Spinal cord (tissue), 10 donors: ENCODE measurements at places on chromosomes 16 and 17. TPM values are rescaled to one million over a fixed set of nuclear protein-coding genes. Genes with fewer than 3 reads are reported as not detected.

Gene CNGB1
- total RNA-seq: 6.5 TPM

Gene CCDC144A
- total RNA-seq: 10.0 TPM

Gene DNAI2
- total RNA-seq: 6.4 TPM

Gene PRSS22
- not detected for total RNA-seq

Gene MYH1
- not detected for total RNA-seq

Gene PPP1R1B
- 16.5 TPM for total RNA-seq

Gene RAB26
- 8.2 TPM for total RNA-seq

Gene OTOP2
- not detected for total RNA-seq

Gene PLXDC1
- 12.6 TPM for total RNA-seq

Gene PDE6G
- not detected for total RNA-seq

Gene ABCC3
- 0.69 TPM for total RNA-seq

Gene TEFM
- 22.2 TPM for total RNA-seq

Gene ST3GAL2
- total RNA-seq: 25.3 TPM

Gene TEKT5
- total RNA-seq: 0.28 TPM

Gene SEZ6L2
- total RNA-seq: 66.3 TPM

Gene SLC16A11
- 0.20 TPM for total RNA-seq

Gene PLLP
- 20.9 TPM for total RNA-seq

Gene SULT1A4
- 22.8 TPM for total RNA-seq

Gene RPRML
- 0.40 TPM for total RNA-seq

Gene CCL4L2
- 3.1 TPM for total RNA-seq

Gene GPR179
- 1.3 TPM for total RNA-seq

Gene CDRT15
- total RNA-seq: not detected

Gene C17orf67
- 2.0 TPM for total RNA-seq

Gene GP1BA
- 0.06 TPM for total RNA-seq

Gene SKAP1
- total RNA-seq: 4.4 TPM

Gene CHRNE
- 0.69 TPM for total RNA-seq

Gene TMIGD1
- not detected for total RNA-seq

Gene KRT33A
- not detected for total RNA-seq

Gene EPOP
- total RNA-seq: 0.50 TPM

Gene ADAD2
- total RNA-seq: 0.39 TPM

Gene PLK1
- 7.1 TPM for total RNA-seq

Gene UBTF
- 101 TPM for total RNA-seq
